ENCODE measurements at places on chromosomes 6 and 20.

DNA sequence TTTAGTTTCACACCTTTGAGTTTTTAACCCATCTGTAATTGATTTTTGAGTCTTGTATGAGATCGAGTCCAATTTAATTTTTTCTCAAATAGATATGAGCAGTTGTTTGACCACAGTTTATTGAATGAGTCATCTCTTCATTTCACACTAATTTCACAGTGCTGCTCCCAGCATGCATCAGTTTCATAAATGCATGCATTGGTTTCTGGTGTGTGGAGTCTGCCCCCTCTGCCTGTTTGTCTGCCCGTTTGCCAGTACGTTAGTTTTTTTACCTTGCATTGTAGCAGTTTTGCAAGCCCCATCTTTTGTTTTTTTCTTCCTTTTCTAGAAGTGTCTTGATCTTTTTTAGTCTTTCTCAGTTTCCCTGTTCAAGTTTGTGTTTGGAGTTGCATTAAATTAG lies 11.9 kb downstream of the SLX4IP start:
- DNase-seq: no peak

GRCh38 chr6:33318426-33319073 lies 1.0 kb upstream of the ZBTB22 start:
- DNase-seq: no peak

DNA sequence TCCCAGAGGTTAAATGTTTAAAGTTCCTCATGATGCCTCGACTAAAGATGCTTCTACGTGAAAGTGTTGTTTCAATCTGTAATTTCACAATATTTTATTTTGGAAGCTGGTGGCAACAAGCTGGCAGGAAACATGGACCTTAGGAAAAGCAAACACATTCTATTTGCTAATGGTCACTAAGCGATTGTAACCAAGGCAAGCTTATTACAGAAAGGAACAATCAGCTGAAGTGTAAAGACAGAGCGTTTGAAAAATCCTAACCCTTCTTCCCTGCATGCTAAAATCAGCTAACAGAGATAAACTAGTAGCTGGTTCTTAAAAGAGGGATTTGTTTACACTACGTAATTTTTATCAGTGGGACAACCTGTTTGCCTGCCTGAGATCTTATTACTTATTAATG lies 50.0 kb downstream of the IL20RA start:
- no peak for DNase-seq

GRCh38 chr20:43539975-43540672 lies 18.7 kb upstream of the SGK2 start:
- DNase-seq: no peak

GRCh38 chr6:134663356-134663755 lies 286.5 kb downstream of the ALDH8A1 start:
- DNase-seq: no peak

- no peak for DNase-seq
Observed at GRCh38 chr6:105859457-105859856, 226.7 kb upstream of the PRDM1 start.

DNA sequence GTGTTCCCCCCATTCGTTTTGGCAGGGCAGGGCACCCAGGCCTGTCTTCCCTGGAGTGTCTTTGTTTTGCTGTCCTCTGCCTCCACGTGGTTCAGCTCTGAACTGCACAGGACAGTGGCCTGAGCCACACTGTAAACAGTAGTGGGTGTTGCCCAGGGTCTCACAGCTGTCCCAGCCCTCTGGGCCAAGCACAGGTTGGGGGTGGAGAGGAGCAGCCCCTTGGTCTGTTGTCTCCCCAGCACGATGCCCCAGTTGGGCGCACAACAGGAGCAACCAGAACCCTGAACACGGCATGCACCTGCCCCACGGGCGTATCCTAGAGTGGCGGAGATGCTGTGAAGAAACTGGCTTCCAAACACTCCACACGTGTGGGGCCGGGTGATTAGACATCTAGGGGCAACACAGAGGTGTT lies 14.4 kb downstream of the CCDC167 start:
- no peak for DNase-seq

DNA sequence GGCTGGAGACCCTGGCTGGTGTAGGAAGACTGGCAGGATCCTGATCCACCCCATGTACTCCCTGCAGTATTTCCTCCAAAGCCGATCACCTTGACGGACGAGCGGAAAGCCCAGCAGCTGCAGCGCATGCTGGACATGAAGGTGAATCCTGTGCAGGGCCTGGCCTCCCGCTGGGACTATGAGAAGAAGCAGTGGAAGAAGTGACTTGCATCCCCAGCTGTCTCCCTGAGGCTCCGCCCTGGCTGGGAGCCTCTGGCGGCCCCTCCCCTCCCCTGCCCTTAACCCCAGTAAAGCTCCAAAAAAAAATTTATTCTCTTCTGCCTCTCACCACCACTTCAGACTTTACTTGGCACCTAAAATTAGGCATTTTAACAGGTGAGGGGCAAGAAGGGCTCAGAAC lies 7.0 kb downstream of the COX4I2 start:
- no peak for DNase-seq

DNA sequence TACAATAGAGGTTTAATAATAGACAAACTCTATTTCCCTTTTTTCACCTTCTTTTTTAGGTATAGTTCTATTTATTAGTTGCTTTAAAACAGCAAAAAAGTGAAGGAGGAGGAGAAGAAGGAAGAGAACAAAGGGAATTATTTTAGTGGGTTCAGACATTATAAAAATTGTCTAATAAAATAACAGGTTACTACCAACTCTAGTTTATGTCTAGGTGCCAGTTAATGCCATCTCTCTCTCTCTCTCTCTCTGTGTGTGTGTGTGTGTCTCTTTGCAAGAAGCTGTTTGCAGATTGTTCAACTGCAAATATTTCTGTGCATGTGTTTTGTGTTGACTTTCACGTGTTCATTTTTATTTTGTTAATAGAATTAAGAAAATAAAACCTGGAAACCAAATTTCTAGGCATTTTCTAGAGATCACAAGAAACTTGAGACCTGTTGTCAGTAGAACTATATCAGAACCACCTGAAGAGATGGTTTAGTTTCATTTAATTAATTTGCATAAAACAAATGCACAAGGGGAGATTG lies 313.5 kb upstream of the SGK1 start:
- no peak for DNase-seq

DNA sequence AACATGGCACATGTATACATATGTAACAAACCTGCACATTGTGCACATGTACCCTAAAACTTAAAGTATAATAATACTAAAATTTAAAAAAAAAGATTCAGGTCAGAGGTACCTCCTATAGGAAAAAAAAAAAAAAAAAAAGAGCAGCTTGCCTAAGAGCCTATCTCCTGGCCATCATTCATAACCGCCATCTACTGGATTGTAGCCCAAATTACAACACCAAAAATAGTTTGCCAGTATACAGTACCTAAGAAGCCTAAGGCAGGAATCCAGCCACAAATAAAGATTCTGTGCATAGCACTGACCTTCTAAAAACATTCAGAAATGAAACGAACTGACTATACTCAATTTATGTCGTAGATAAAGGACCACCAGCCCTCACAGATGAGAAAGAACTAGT lies 438.4 kb upstream of the ADGRB3 start:
- no peak for DNase-seq

GRCh38 chr20:13220904-13221297 lies at the start of gene ISM1:
TSS of gene ISM1 (plus strand) at chr20:13221274. CDS start at chr20:13221777, 503 bp downstream.
- no peak for DNase-seq

- no peak for DNase-seq
Observed at GRCh38 chr6:166541366-166541765, 45.1 kb downstream of the RAMACL start.

DNA sequence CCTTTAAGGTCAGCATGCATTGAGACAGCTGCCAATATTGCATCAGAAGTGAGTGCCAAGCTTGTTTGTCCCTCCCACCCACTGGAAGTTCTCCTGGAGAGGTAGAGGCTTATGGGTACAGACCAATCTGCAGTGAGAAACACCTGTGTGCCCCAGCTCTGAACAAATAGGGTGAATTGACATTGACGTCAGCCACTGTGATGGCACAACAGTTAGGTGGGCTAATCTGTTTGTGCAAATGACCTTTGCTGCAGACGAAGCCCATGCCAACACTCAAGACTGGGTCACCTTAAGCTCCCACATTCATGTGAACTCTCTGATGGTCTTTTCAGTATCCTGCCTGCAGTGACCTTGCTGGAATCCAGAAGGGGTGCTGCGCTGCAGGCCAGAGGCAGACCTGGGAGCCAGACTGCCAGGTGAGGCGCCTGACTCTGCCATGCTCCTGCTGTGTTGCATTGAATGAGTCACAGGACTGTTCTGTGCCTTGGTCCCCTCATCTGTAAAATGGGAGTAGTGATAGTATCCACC lies 99.9 kb downstream of the ALDH8A1 start:
- no peak for DNase-seq

- no peak for DNase-seq
Observed at GRCh38 chr20:675453-676314, at the start of gene SCRT2. TSS of gene SCRT2 (minus strand) at chr20:675802. CDS start at chr20:675601, 201 bp downstream.

- DNase-seq: no peak
Observed at GRCh38 chr6:110485491-110485890, 9.1 kb upstream of the SLC22A16 start.

- no peak for DNase-seq
Observed at GRCh38 chr20:36298795-36299339, 7.3 kb upstream of the DLGAP4 start.

DNA sequence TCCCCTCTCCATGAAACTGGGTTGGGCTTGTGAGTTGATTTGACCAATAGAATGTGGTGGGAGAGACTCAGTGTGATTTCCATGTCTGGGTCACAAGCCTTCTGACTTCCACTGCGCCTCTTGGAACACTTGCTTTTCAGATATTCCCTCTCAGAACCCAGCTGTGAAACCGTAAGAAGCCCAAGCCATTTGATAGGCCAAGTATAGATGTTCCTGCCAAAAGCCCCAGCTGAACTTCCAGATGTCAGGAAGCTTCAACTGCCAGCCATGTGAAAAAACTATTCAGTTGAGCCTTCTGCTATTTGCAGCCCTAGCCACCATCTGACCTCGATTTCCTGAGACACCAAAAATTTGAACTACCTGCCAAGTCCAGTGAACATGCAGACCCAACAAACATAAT lies 387.8 kb upstream of the GJE1 start:
- no peak for DNase-seq

GRCh38 chr20:50333131-50333670 lies 142.6 kb downstream of the CEBPB start:
- DNase-seq: no peak

DNA sequence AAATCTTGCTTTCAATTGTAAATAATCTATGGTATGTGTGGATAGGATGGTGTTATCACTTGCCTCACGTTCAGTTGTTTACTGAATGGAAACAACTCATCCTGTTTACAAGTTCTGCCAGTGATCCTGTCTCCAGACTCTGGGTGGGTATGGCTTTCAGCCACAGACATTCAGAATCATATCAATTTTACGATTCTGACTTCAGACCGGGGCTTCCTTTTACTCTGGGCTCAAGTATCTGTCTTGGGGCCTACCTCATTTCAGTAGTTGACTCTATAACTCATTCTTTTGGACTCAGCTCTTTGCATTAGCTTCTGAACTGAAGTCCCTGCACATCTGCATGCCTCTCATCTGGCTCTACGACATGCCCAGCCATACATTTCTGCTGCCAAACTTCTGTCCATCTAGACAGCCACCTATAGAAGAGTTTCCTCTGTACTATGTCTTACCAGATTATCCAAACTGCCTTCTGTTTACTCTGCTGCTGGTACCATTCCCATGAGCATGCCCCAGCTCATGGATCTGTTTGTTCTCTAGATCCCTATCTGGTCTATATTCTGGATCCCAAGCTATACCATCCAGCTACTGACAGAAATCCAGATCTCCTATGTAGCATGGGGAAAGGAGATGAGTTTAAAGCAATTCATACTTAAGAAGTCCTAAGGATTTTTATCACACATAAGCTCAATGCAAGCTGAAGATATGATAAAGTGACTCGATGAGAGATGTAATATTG lies 34.3 kb downstream of the FYN start:
- no peak for DNase-seq

GRCh38 chr20:7161690-7162089 lies 394.2 kb downstream of the BMP2 start:
- no peak for DNase-seq

DNA sequence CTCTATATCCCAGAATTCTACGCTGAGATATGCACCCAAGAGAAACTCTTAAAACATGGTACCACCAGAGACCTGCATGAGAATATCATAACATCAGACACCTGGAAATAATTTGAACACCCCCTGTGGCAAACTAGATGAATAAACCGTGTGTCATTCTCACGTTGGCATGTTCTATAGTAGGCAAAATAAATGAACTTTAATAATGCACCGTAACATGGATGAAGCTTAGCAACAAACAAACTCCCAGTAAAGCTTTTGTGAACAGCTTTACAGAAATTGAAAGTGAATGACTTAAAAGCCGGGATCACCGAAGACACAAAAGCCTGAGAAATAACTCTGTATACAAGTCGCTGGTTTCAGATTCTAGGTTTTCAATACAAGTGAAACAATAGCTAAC lies 1166.8 kb upstream of the CITED2 start:
- DNase-seq: no peak

DNA sequence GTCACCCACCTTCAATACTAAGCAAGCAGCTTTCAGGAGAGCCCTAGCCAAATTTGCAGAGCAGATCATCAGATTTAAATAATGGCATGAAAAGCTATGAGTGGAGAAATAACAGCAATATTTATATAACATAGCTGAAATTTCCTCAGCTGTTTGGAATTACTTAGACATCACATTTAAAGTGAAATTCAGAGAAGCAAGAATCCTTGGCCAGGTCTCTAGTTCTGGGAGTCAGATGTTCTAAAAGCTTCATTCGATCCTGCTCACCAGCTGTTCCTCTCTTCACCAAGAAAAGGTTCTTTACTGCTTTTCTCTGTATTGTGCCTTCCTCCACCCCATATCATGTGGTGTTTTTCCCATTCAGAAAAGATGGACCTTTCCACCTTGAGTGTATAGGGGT lies 152.3 kb upstream of the JAG1 start:
- no peak for DNase-seq
